ENCODE measurements at places on chromosomes 2 and 18. TPM values are rescaled to one million over a fixed set of nuclear protein-coding genes. Genes with fewer than 3 reads are reported as not detected.

Gene CHST9
- not detected for total RNA-seq

Gene ILKAP
- total RNA-seq: 39.2 TPM

Gene CCL20
- total RNA-seq: 7.9 TPM

Gene TPO
- not detected for total RNA-seq
